ENCODE measurements at places on chromosomes 2 and 18.

DNA sequence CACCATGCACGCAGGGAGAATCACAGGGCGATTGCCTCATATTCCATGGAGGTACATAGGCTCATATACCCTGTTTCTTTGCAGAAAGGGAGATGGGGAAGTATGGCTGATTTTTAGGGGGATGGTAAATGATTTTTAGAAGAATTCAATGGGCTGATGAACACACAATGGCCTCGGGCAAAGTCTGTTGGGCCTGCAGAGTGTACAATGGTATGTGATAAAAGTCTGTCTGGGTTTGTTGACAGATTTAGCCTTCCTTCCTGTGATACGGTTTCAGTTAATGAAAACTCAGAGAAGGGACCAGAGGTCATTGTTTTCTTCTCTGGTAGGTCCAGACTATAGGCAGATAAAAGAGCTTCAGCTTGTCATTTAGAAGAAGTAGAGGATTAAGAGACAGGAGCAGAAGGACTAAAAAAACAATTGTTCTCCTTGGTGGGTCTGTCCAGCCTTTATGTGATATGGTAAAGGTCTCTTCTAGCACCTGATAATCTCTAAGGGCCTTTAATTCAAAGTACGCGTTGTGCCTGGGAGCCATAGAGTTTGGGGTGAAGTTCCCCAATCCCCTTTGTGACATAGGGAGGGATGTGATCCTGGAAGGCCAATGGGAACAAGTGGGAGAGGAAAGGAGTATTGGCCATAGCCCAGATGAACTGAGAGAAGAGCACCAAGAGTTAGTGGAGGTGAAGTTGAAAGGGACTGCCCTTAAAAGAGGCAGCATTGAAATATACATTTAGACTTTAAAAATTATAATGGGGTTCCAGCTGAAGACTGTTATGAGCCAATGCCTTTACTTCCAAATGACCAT lies 107.5 kb upstream of the SERPINE2 start:
- DNase-seq = no peak

- DNase-seq = no peak
Measured at GRCh38 chr2:205984381-205984780, 101.6 kb downstream of the INO80D start.

DNA sequence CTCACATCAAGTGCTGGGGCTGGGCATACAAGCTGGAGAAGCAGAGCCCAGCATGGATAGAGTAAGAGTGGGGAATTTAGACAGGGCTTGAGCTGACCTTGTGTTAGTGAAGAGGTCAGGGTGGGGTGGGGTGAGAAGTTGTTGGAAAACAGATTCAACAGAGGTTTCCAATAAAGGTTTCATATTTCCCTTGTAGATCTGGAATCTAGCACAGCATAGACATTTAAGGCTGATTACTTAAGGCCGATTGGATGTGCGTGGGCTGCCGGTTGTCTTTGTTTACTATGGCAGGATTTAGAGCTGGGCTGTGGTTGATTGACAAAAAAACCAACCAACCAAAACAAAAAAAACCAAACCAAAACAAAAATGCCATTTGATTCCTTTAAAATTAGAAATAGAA lies 114.9 kb upstream of the SEC11C start:
- DNase-seq = no peak

DNA sequence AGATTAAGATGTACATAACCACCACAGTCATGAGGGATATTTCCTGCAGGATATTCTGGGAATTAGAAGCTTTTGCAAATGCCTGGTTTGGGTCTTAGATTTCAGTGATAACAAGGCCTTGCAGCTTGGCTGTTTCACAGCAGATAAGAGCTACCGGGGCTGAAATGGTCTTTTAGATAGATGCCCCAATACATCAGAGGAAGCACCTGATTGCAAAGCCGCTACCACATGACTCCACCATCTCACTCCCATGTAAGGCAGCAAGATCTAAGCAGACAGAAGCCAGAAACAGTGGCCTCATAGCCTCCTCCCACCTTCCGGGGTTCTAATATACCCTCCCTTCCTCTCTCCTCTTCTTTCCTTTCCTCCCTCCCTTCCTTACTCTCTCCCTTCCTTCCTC lies 31.1 kb upstream of the EPG5 start:
- peak; percentile 12 for DNase-seq

- no peak for DNase-seq
Measured at GRCh38 chr2:63064661-63065060, 14.0 kb downstream of the OTX1 start.

GRCh38 chr2:130825231-130825965 lies 11.3 kb upstream of the ARHGEF4 start:
- no peak for DNase-seq

DNA sequence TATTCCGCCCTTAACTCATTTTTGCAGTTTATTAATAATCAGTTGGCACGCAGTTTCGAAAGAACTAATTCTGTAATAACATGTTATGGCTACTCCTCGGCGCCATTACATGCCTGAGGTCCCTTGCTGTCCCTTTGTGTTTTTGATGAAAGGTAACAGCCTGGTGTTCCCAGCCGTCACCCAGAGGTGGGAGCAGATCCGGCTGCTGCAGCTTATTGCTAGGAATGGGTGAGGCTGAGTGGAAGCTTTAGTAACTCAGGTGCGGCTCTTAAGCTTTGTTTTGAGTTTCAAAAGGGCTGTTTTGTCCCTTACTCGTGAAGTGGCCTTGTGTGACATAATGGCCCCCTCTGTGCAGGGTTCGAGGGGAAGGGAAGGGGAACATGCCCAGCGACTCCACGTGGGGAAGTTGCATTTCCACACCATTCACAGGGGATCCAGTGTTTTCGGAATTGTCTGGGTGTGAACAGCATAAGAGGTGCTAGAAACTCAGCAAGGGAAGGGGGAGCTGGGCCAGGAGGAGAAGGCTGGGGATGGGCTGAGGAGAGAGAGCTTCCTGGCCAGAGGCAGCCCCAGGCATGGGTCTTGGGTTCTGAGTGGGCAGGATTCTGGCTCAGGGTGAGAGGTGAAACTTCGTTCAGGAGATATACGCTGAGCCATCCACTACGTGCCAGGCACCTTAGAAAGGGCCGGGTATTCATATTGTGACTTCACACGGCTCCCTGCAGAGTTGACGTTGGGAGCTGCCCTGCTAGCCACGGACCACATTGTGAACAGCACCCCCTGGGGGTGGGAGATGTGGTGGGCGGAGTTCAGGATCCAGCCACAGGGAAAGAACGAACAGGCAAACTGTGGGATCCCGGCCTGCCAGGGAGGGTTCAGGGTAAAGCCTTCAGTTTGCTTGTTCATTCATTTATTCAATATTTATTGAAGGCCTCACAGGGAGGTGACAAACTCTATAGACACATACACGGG lies 84.4 kb downstream of the TGOLN2 start:
- peak; percentile 52 for DNase-seq

DNA sequence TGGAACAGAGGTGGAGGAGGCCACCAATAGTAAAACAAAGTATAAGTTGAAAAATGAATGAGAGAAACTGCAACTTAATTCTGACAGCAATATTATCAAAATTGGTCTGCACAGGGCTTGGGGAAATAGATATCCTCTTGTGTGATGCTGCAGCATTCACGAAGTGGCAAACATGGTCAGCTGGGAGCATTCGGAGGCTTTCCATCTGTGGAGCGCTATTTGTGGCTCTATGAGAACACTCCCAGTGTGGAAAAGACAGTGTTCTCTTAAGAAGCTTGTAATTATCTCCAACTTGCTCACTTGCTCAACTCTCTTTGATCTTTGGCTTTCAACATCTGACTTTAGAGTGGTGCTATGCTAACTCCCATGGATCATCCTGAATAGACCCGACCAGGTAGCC lies 3.1 kb upstream of the FLACC1 start:
- no peak for DNase-seq

- no peak for DNase-seq
Measured at GRCh38 chr2:175937216-175937615, 64.9 kb downstream of the LNPK start.

- DNase-seq = no peak
Measured at GRCh38 chr2:107810734-107811133, 16.0 kb upstream of the RGPD4 start.

- DNase-seq = peak; percentile 15
Measured at GRCh38 chr2:72148003-72148836, 558 bp upstream of the CYP26B1 start.

GRCh38 chr2:144983107-144983506 lies 463.2 kb upstream of the ZEB2 start:
- DNase-seq = no peak

- no peak for DNase-seq
Measured at GRCh38 chr2:124530203-124530602, 505.1 kb downstream of the CNTNAP5 start.

DNA sequence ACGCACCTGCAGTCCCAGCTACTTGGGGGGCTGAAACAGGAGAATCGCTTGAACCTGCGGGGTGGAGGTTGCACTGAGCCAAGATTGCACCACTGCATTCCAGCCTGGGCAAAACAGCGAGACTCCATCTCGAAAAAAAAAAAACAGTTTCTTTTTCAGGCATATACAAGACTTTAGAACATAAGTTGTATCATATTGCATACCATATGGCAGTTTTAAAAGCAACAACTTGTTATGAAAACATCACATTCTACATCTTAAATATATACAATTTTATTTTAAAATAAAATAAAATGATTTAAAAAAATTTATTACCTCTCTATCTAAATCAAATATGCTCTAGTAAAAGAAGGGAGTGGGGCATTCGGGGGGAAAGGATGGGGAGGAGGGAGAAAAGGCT lies 39.4 kb upstream of the SP5 start:
- no peak for DNase-seq

GRCh38 chr2:227804975-227805374 lies 8.7 kb upstream of the CCL20 start:
- no peak for DNase-seq

GRCh38 chr2:183495589-183496267 lies 371.5 kb downstream of the NUP35 start:
- no peak for DNase-seq

DNA sequence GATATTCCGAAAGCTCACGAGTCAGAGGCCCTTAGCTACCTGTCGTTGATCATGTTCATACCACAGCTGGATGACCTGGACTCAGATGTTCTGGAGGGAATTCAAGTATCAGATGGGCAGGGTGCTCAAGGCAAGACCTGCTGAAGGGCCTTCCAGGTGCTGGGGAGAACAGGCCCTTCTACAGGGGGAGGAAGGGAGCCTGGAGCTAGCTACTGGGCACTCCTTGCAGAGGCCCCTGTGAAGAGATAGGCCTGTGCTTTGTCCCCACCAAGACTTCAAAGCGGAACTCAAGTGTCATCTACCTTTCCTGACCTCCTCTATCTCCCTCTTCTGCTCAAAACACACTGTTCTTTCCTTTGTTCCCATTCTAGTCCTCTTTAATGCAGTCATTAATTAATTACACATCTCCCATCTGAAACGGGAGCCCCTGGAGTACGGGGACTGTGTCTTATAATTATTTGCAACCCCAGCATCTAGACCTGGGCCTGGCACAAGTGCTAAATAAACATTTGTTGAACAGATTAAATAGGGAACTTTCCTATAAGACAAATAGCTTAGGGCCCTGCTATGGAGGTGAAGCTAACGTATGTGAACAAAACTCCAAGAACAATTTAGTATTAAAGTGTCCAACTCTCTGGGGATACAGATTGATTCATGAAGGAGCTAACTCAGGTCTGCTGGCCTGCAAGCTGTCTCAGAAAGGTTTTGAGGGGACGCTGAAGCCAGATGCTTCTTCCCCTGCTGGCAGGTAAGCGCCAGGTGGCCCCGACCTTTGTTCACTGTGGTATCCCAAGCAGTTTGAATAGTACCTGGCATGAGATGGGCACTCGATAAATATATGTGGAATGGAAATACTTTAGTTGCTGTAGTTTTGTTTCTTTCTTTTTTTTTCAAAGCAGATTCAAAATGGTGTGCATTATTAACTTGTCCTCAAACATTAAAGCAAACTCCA lies 22.0 kb downstream of the RHOB start:
- DNase-seq = no peak

- DNase-seq = no peak
Measured at GRCh38 chr18:63378919-63379638, 12.1 kb upstream of the KDSR start.

DNA sequence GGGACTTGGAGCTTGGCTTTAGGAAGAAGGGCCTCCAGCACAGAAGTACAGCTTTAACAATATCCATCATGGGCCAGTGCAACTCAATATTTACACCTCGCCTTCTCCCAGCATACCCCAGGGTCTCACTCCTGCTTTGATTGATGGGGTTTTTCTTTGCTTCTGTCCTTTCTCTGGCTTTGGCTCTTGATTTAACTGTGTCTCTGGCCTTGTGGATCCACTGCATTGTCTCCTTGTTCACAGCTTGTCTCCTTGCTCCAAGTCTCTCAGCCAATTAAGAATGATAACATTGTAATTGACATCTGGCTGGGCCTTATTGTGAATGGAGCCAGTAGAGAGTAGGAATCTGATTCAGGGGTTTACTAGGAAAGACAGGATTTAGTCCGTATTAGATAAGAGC lies 1019.5 kb downstream of the TMEM182 start:
- no peak for DNase-seq

- no peak for DNase-seq
Measured at GRCh38 chr2:120991441-120991840, 255.8 kb downstream of the GLI2 start.

DNA sequence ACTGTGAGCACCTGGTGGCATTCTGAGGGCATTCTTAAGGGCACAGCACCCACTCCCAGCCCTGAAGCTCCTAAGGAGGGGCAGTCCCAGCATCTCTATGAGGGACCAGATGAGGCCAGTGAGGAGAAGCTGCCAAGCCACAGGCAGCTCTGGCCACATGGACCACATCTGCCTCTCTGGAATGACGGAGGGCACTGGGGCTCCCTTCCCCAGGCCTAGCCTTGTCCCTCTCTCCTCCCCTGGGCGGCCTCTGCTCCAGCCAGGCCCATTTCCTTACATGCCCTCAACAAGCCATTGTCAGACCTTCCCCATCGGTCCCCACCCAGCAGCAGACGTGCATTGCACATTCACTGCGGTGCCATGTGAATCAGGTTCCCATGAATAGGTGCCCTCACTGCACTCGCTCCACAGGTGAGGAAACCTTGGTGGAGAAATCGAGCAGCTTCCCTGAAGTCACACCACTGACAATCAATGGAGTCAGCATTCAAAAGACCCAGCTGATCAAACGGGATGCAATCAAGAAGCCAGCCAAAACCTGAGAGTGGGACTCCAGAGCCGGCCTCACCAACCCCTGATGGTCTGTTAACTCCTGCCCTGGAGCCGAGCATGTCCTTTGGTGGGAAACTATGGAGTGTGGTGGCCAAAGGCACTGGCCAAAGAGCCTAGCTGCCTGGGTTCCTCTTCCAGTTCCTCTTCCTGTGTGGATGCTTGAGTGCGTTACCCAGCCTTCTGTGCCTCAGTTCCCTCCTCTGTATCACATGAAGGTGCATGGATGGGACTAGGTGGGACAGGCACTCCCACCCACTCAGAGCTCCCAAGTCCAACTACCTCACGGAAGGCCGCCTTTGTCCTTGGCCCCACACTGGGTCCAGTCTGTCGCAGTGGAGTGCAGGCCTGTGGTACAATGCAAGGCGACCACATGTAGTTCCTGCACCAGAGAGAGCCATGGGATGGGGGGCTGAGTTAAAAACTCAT lies 147.3 kb downstream of the ZFP36L2 start:
- no peak for DNase-seq
